ENCODE measurements at places on chromosomes 3 and 15. TPM values are rescaled to one million over a fixed set of nuclear protein-coding genes. Genes with fewer than 3 reads are reported as not detected.

- DNase-seq, result no peak
Observed at GRCh38 chr3:5442106-5442785, 254.7 kb downstream of the EDEM1 start.

DNA sequence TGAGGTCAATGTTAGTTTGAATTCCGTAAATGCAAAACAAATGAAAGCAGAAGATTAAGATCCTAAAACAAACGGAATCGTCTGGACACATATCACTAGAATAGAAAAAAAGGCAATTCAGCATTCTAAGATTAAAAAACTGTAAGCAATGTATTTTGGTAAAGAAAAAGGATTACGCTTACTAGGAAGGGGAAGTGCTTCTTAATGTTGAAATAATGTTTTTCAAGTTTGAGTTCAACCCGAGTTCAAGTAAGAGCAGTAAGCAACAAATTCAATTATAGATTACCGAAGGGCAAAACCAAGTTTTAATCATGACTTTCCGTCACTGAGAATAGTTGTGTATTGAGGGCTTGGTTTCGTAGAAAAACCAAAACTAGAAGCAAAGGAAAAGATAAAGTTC, 637 bp downstream of the CIP2A start:
- DNase-seq, result no peak

DNA sequence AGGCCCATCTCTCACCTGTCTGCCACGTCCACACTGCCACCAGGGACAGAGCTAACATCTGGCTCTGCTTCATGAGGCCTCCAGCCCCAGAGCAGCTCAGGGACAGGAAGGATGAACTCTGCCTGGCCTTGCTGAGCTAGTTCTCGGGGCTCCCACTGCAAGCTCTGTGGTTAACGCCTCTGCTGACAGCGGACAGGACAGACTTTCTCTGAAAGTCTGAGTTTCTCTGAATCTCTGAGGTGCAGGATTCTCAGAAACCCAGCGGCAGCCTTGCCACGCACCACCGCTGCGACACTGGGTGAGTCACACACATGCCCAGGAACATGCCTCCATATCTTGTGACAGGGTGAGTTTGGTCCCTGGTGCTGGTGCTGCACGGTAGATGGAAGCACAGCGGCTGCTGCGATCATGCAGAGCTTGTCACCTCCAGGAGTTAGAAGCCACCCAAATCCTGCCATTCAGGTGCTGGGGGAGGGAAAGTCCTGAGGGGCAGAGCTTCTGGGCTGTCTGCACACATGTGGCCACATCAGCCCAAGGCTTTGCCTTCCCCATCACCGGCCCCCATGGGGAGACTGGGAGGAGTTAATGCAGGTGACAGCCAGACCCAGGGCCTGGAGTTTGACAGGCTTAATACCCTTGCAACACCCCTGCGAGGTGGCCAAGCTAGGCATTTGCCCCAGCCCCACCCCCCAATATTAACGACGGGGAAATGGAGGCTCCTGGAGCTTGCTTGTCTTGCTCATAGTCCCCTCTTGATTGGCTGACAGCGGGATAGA, 267.0 kb downstream of the PLCL2 start:
- DNase-seq, result no peak

- no peak for DNase-seq
Observed at GRCh38 chr3:100525753-100526612, 33.6 kb downstream of the TMEM45A start.

- DNase-seq, result no peak
Observed at GRCh38 chr3:107990926-107991325, 99.9 kb downstream of the CD47 start.

Gene HIGD2B
- total RNA-seq, result not detected

DNA sequence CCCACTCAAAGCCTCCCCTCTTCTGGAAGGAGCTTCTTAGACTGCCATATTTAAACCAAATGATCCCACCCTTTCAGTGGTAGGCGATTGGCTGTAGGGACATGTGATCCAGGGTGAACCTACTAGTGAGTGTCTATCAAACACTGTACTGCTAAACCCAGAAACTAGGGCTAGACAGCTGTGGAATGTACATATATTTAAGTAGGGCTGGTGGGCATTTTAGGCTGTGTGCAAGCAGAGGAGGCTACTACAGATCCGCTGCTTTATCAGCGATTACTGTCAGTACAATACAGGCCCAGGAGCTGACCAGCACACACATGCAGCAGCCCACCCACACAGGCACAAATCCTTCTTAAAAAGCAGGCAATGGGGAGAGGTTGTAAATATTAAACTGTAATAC, 15.4 kb upstream of the LARP6 start:
- DNase-seq, result no peak

GRCh38 chr3:42498034-42498433, 4.4 kb upstream of the VIPR1 start:
- DNase-seq, result no peak

Gene SUCNR1
- 0.14 TPM for total RNA-seq

Gene FAM174B
- total RNA-seq, result 9.6 TPM

Gene CLRN1
- total RNA-seq, result not detected

- DNase-seq, result no peak
Observed at GRCh38 chr3:127652246-127652995, 20.3 kb upstream of the ABTB1 start.

Gene TM4SF18
- 1.4 TPM for total RNA-seq

- no peak for DNase-seq
Observed at GRCh38 chr15:39270934-39271333, 309.9 kb upstream of the THBS1 start.

DNA sequence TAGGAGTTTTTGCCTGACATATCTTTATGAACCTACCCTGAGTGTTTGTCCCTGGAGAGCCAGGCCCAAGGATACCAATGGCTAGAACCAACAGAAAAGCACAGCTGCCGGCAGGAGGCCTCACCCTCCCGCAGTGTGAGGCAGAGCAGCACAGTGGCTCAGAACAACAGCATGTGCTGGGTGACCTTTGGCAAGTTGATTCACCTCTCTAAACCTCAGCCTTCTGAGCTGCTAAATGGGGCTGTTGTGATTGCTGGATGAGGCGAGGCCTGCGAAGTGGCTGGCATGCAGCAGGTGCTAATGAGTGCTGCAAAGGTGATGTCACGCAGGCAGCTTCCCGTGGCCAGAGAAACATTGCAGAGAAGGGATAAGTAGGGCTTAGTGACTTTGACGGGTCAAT, 23.3 kb downstream of the IDH2 start:
- DNase-seq, result no peak

Gene MYL3
- total RNA-seq, result 4.2 TPM

GRCh38 chr3:140629357-140630137, 48.3 kb upstream of the TRIM42 start:
- peak; percentile 89 for DNase-seq

- no peak for DNase-seq
Observed at GRCh38 chr3:70138606-70139005, 139.1 kb downstream of the SAMMSON start.

Gene TGFBR2
- total RNA-seq, result 55.7 TPM

- no peak for DNase-seq
Observed at GRCh38 chr15:37594417-37594816, 340.0 kb upstream of the TMCO5A start.

GRCh38 chr3:5488771-5489170, 301.3 kb downstream of the EDEM1 start:
- DNase-seq, result no peak

Gene PPP2R3A
- total RNA-seq, result 25.9 TPM

Gene TRIM42
- total RNA-seq, result not detected

- DNase-seq, result no peak
Observed at GRCh38 chr3:32564195-32564594, 6.5 kb downstream of the DYNC1LI1 start.

DNA sequence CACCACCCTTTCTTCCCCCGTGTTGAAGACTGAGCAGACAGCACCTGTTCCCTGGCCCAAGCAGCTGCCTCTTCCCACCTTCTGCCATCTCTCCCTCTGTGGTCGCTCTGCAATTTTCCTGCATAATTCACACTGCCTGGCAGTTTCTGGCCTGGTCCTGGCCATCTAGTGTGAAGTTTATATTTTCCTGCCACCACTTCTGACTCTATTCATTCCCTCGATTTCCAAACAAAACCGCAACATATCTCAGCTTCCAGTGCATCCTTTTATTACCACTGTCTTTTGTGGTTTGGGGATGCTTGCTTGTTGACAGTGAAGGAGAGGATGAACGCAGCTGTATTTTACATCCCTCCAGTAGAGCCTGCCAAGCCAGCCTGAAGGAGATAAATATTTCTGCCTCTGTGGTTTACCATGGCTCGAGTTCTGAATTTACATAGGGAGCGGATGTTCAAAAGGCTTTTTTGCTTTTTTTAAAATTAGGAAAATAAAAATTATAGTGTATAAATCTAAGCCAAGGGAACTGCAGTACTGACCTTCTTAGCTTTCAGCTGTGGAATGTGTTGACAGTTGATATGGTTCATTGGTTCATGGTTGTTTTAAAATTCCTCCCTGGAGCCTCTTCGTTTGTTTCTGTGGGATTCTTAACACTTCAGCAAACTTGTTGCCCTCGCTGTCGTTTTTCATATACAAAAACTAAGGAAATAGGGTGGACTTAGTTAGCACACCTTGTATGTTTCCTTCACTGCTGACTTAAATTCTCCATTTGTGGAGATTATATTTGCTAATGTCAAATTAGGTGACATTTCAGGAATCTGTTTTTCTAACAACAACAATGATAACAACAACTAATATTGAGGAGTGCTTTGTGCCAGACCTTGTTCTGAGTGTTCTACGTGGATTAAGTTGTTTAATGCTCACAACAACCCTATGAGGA, 250.5 kb downstream of the ADAMTSL3 start:
- DNase-seq, result peak; percentile 35

Gene PLCH1
- 3.2 TPM for total RNA-seq

- DNase-seq, result no peak
Observed at GRCh38 chr15:40930430-40931299, 1.5 kb downstream of the DLL4 start.

Gene SLC22A14
- total RNA-seq, result not detected

Gene CYP8B1
- not detected for total RNA-seq

DNA sequence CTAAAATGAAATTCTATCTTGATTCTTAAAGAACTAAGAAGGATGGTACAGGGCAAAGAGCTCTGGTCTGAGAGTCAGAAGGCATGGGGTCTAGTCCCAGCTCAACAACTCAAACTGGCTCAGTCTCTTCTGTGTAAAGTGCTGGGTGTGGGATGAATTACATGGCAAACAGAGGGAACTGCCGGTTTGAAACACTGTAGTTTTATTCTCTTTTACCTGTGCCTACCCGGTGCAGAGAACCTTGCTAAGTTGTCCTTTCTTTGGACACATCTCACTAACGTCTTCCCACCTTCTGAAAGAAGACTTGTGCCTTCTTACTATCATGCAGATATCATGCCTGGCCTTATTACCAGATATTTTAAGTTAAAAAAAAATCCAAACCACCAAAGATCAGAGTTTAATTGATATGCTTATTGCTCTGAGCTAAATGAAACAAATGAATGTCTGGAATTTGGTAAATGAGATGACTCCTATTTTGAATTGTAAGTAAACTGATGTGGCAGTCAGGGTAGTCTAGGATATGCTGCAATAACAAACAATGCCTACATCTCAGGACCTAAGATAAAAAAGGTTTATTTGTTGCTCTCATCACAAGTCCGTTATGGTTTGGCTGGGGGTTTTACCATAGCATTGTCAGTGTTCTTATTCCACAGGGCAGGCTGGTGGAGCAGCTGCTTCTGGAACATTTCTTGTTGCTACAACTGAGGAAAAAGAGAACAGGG, 12.5 kb upstream of the RARRES1 start:
- no peak for DNase-seq

Gene ISLR2
- not detected for total RNA-seq

GRCh38 chr3:88291486-88291885, 141.7 kb downstream of the C3orf38 start:
- no peak for DNase-seq

- no peak for DNase-seq
Observed at GRCh38 chr15:56244811-56245576, 1.3 kb upstream of the RFX7 start.

Measured in epithelial cell of proximal tubule (primary cell).